ENCODE measurements at places on chromosomes 6 and 20.

- no peak for DNase-seq
Observed at GRCh38 chr6:139981066-139981624, 606.7 kb upstream of the CITED2 start.

DNA sequence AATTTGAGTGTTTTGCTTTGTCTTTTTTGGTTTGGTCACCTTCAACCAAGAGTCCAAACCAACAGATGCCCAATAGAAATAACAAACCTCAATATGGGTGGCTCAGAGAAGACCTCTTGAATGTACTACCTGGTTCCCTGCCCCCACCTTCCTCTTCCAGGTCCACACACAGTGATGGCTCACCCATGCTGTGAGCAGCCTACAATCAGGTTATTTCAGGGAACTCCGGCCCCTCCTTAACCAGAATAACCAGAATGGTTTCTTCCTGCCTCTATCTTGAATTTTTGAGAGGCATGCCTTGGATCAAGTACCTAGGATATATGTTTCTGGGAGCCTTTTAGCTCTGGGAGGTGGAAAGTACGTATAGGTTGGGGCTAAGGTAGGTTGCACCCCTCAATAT is 327.1 kb upstream of the PRDM1 start:
- no peak for DNase-seq

GRCh38 chr20:41587523-41587922 is 30.7 kb downstream of the CHD6 start:
- DNase-seq = no peak

DNA sequence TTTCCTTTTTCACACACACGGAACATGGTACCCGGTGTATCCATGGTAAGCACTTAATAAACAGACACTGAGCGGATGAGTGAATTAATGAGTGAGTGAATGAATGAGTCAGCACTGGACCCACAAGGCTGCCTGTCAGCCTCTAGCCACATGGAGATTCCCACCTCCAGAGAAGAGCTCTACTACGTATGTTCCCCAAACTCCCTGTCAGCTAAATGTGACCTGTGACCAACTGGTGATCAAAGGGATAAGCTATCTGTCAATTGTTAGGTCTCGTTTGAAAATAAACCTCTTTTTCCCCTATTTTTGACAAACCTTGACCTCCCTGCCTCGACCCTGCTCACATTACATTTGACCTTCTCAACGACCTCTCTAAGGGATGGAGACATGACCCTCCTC is 24.5 kb upstream of the TAF8 start:
- no peak for DNase-seq

DNA sequence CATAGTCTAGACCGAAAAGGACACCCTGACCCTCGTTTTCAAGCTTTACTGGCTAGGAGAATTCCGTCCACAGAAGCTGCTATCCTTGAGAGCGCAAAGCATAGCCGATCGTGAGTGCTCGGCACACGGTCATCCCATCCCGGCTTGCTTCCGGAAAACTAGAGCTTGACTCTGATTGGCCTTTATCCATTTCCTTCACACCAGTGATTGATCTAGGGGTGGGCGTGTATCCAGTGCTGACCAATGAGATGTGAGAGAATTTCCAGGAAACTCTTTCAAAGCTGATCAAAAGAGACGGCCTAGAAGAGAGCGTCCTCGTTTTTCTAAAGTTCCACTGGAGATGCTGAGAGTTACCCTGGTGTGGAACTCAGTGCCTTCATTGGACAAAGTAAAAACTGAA is 41.0 kb upstream of the NFATC2 start:
- DNase-seq = no peak

DNA sequence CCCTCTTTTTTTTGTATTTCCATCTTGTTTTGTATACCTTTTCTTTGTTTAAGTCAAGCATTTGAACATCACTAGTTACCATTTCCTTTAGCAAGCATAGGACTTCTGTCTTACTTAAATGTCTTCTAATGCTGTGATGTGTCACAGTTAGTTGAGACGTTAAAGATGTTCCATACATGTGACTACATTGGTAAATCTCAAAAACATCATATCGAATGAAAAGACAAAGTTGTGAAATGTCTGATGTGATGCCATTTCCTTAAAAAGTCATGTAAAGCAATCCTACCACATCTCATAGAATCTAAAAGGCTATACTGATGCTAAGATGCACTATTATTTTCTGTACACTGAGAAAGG is 26.8 kb downstream of the SLC16A10 start:
- DNase-seq = no peak

- DNase-seq = peak; percentile 90
Observed at GRCh38 chr6:72212686-72213085, 326.3 kb downstream of the RIMS1 start.

- DNase-seq = no peak
Observed at GRCh38 chr6:109503327-109504224, 20.6 kb upstream of the ZBTB24 start.

DNA sequence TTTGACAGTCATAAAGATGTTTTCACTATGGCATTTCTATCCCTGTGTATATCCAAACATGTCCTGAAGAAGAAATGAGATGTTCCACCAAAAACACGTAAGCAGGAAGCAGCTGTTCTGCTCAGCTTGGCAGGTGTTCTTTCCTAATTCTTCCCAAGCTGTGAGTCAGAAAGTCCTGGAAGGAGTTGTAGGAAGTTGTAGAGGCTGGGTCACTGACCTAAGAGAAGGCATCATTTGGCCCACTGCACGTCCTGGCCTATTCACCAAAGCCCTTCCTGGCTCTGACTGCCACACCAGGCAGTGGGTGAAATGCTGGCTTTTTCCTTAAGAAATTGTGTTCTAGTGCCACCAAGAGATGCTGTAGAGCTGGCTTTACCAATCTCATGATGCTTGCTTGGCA is 40.3 kb downstream of the STX11 start:
- no peak for DNase-seq

GRCh38 chr6:13146442-13146841 is 181.9 kb downstream of the TBC1D7 start:
- no peak for DNase-seq

- DNase-seq = no peak
Observed at GRCh38 chr20:53872561-53873229, 197.7 kb downstream of the BCAS1 start.

- DNase-seq = no peak
Observed at GRCh38 chr6:159762681-159763293, 942 bp downstream of the ACAT2 start.

DNA sequence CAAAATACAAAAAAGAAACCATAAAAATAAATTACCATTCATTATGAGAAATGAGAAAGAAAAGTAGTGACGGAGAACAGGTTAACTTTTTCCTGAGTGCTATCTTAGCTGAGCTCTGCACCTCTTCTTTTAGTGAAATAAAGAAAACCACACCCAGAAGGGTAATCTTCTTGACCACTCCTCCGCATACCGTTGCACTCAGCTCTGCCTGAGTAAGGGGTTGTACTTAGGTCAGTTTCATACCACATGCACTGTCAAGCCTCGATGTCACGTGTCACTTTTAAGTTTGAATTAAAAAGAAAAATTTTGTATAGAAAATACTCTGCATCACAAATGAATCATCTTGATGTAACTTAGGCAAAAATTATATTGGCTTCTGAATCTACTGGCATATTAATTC is 2.8 kb downstream of the EZR start:
- no peak for DNase-seq

- peak; percentile 66 for DNase-seq
Observed at GRCh38 chr20:64057628-64058498, 5.1 kb upstream of the TCEA2 start.

DNA sequence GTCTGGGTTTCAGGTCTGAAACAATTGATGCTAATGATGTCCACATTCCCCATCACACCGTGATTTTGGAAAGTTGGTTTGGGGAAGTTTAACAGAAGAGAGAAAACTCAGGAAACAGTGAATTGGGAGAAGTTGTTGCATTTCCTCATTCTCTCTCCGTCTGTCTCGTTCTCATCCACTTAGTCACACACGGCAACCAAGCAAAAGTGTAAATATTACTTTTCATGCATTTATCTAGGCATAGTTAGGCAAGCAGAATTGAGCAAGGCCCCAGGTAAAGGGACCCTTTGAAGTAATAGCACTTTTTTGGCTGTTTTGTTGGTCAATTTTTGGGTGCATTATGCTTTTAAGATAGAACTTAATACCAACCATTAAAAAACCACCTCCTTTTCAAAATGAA is 137.0 kb upstream of the SULF2 start:
- DNase-seq = no peak

DNA sequence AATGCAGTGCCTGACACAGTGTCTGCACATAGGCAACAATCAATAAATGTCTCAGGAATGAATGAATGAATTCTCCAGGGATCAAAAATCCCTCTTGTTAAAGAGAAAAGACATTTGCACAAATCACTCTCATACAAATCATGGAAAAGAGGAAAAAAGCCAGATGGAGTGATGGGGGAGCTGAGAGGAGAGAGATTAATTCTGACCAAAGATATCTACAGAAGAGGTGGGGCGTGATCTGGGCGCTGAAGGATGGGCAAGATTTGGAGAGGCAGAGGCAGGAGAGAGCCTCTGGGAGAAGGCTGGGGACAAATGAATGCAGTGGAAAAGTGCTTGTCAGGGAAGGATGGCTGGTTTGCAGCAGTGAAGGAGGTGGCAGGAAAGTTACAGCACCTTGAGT is 142.9 kb upstream of the BACH2 start:
- no peak for DNase-seq

GRCh38 chr20:55415567-55416142 is 589.7 kb downstream of the CBLN4 start:
- no peak for DNase-seq

GRCh38 chr6:159172091-159172491 is 2.9 kb downstream of the FNDC1 start:
- no peak for DNase-seq

GRCh38 chr20:32207626-32208498 is at the start of the genes PLAGL2 and POFUT1:
Gene PLAGL2 (minus strand): TSS chr20:32207743. CDS start chr20:32202178, 5,565 bp downstream.
Gene POFUT1 (plus strand): TSS chr20:32207880. CDS start chr20:32207942, 62 bp downstream.
- DNase-seq = peak; percentile 35

DNA sequence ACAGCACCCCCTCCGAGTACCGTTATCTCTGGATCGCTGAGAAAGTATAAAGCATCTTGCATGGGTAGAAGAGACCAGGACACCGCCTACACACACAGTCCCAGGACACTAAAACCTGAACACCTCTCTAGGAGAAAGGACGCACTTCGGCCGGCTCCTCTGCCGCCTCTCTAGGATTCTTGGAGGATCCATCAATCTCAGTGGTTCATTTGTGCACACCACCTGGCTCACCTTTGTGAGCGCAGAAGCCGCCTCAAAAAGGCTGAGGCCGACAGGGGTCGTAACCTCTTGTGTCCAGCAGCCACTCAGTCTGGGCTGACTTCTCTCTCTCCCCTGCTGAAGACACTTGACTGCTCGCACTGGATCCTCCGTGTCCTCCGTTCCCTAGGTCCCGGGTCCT is 13.5 kb downstream of the ZSCAN23 start:
- DNase-seq = no peak

DNA sequence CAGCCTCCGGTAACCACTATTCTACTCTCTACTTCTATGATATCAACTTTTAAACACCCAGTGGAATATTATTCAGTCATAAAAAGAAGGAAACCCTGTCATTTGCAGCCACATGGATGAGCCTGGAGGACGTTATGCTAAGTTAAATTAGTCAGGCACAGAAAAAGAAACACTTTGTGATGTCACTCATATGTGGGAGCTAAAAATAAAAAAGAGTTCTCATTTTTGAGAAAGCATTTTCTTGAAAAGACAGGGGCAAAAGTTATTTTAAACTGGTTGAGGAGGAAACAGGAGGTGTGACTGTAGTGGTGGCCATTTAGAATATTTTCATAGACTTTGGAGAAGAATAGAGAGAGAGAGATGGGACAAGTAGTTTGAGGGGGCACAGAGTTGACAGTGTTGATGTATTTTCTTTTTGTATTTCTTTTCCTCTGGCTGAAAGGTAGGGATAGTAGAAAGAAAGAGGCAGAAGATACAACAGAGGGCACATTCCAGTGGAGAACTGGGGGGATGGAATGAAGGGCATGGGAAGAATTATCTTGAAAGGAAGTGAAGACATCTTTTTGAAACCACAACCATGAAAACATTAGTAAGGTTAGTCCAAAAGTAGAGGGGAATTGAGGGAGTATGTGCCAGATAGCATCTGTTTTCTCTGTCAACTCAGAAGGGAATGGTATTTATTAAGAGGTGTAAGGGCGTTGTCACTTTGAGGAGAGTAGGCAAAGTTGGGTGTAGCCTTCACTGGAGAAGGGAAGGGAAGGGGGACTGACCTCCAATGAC is 181.3 kb upstream of the GMDS start:
- DNase-seq = no peak

- DNase-seq = no peak
Observed at GRCh38 chr6:111523484-111524167, 40.6 kb upstream of the REV3L start.

- DNase-seq = no peak
Observed at GRCh38 chr6:41731561-41732086, 3.8 kb downstream of the TFEB start.

DNA sequence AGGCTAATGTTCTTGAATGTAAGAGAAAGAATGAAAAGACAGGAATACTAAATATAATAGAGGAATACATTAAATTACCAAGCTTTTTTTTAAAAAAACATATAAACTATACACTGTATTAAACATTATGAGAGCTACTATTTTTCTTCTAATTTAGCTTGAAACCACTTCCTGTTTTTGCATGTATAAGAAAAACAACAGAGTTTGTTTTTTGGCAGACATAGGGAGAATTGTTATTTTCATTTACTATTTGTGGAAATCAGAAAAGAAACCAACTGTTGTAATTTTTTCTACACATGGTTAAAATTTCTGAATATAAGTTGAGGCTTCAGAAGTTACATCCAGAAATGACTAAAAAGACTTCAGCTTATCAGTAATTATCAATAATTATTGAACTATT is 991.8 kb upstream of the GJE1 start:
- no peak for DNase-seq

- DNase-seq = no peak
Observed at GRCh38 chr6:151239603-151240035, at the start of gene AKAP12. Gene AKAP12 (plus strand): TSS chr6:151239967. CDS start chr6:151240563, 596 bp downstream.

GRCh38 chr20:18005170-18005989 is 36.6 kb downstream of the MGME1 start:
- no peak for DNase-seq

- no peak for DNase-seq
Observed at GRCh38 chr6:4901386-4902061, 102.3 kb downstream of the RPP40 start.

- DNase-seq = no peak
Observed at GRCh38 chr6:18432180-18432579, 45.0 kb downstream of the RNF144B start.

DNA sequence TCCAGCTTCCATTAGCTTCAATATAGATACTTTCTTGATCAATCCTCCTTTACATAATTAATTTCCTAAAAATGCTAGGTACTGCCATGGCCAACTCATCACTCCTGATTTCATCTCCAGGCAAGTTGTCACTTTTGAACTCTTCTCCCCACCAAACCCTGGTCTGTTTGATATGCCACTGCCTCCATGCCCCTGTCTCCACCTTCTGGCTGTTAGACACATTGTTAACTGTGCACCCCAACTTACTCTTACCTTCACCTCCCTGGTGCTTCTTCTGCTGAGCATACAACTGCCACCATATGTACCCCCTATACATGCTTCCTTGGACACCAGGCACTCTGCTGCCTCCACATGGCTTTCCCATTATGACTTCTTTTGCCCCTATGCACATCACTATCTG is 21.9 kb upstream of the AIG1 start:
- no peak for DNase-seq

GRCh38 chr20:36866681-36867495 is 9.1 kb upstream of the TLDC2 start:
- no peak for DNase-seq

- no peak for DNase-seq
Observed at GRCh38 chr6:41572613-41573012, 26.4 kb downstream of the FOXP4 start.

- DNase-seq = no peak
Observed at GRCh38 chr6:8627085-8627861, 191.9 kb upstream of the SLC35B3 start.

Data from cerebellar nuclear complex (tissue), 1 donor.